ENCODE measurements at places on chromosomes 7 and 10.

- DNase-seq, result no peak
These were observed 23.0 kb upstream of the CEP41 start for GRCh38 chr7:130463553-130464434.

GRCh38 chr7:96663871-96664445 lies 45.7 kb downstream of the SEM1 start:
- DNase-seq, result no peak

GRCh38 chr10:94146313-94146712 lies 152.6 kb downstream of the PLCE1 start:
- DNase-seq, result no peak

DNA sequence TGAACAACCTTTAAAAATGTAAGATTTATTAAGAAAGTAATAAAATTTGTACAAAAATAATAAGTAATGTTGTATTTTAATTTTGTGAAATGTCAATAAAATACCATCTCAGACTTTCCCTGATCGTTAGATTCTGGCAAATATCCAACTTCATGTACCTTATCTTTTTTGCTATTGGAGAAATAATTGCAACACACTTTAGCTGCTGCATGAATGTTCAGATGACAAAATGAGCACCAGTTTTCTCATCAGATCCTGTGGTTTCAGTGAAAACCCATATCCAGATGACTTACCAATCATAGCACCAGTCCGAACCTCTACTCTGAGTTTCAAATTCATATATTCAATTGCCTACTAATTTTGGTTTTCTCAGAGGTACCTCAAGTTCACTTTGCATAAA lies 69.9 kb downstream of the CASD1 start:
- DNase-seq, result no peak

DNA sequence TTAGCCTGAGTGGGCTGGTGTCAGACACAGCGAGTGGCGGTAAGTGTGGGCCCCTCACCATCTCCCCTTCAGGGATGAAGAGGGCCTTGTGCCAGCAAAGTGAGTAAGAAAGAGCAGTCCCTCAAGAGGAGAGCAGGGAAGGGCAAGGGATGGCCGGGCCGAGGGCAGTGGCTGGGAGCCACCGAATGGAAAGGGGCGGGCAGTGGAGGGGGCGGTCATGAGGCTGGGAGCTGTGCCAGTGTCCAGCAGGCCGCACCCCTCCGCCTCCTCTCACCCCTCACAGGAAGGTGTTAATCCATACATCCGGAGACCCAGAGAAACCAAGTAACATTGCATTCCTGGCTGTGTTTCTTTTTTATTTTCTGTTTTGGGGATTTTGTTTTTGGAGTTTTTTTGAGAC lies 28.6 kb upstream of the RASGEF1A start:
- DNase-seq, result no peak

DNA sequence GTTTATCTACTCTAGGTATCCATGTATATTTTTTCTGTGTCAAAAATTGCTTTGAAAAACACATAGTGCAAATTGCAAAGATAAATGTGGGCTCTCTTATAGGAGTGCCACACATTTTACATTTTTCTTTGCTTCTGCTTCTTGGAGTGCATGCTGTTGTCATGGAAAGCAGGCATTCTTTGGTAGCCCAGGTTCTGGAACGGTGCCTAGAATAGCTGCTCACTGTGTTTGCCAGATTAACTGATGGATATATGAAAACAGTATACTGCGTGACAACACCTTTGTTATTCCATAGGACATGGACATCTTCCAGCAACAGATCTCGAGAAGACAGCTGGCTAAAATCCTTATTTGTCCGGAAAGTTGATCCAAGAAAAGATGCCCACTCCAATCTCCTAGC lies 13.4 kb downstream of the NIPSNAP2 start:
- DNase-seq, result no peak

DNA sequence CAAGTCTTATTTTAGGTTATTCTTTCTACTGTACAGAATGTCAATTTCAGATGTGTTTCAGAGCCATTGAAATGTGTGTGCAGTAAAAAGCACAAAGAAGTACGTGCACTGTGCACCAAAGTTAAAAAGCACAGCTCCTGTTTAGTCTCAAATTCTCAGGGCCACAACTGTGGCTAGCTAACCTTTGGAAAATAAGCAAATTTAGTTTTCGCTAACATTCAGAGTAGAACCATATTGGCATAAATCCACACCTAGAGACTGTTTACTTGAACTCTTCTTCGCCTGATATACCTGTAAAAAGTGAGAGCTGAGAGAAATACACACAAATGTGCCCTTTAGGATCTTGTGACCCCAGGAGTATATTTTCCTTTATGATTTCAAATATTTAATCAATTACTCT lies 353.9 kb downstream of the TFEC start:
- no peak for DNase-seq

GRCh38 chr10:18684416-18684815 lies 25.2 kb downstream of the ARL5B start:
- DNase-seq, result no peak

Data from stimulated activated CD4-positive, alpha-beta T cell treated with anti-CD3 and anti-CD28 coated beads, Interleukin-1b, Interleukin-23, amount 100 ng/mL, for 24 hours (primary cell).